ENCODE measurements at places on chromosomes 1 and 21.

GRCh38 chr21:33078907-33079582 is 9.1 kb downstream of the OLIG1 start:
- peak; percentile 54 for DNase-seq

GRCh38 chr21:29157080-29157479 is 26.6 kb downstream of the MAP3K7CL start:
- no peak for DNase-seq

DNA sequence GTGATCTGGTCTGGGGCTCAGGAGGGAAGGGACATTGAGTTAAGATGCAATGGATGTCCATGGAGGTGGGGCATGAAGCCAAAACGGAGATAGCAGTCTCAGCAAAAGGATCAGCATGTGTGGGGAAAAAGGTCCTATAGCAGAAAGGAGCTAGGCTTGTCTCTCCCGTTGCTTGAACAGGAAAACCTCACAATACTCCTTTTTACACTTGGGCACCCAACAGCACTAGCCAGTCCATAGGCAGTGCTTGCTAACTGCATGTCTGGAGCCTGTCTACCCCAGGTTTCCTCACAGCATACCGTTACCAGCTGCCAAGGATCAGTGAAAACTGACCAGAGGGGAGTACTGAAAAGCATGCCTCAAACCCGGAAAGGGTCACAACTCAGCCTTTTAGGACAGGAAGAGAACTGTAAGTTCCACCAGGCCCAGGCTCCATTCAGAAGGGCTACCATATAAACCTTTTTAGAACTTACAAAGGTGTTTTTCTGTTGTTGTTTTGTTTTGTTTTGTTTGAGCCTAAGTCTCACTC is 78.6 kb downstream of the JAK1 start:
- no peak for DNase-seq

DNA sequence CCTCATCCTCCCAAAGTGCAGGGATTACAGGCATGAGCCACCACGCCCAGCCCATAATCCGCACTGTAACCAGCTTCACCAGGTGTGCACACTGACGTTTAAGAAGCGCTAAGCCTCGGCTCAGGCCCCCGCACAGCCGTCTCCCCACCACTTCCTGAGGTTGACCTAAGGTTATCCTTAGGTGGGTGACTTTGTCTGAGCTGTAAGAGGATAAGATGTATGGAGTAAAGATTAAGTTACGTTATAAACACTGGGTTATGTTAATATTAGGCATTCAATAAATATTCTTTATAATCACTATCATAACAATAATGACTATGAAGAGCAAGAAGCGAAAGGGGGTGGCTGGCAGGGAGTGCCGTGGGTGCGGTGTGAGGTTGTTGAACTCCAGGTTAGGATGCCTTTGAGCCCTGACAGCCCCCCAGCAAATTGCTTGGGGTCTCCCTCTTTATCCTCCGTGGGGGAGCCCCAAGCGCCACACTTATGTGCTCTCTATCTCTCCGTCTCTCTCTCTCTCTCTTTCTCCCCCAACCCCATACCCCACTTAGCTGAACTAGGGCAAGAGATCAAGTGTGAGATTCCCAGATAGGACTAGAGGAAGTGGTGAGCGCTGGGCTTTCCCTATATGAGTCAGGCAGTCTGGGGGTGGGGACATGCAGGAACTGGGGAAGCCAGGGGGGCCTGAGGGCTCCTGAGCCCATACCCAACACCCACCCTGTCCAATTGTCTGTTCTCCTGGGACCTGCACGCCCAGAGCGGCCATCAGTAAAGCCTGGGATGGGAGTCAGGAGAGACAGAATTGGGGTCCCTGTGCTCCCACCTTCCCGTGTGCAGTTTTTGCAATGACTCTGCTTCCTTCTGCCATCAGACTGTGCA is 7.6 kb downstream of the EFHD2 start:
- no peak for DNase-seq

- DNase-seq: no peak
Measured at GRCh38 chr1:91552091-91552490, 51.4 kb downstream of the CDC7 start.

- no peak for DNase-seq
Measured at GRCh38 chr1:156104065-156104810, 10.3 kb upstream of the LMNA start.

- DNase-seq: no peak
Measured at GRCh38 chr1:66618390-66618789, 84.4 kb downstream of the SGIP1 start.

DNA sequence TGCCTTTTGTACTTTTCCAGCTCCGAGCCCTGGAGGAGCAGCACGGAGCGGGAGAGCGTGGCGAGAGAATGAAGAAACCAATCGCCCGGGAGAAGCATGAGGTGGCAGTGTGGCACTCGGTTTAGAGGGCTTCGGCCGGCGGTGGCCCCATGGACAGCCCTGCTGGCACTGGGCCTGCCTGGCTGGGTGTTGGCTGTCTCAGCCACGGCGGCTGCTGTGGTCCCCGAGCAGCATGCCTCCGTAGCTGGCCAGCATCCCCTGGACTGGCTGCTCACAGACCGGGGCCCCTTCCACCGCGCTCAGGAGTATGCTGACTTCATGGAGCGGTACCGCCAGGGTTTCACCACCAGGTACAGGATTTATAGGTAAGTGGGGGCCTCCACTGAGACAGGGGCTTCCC is 59.0 kb downstream of the BRINP2 start:
- no peak for DNase-seq

GRCh38 chr1:145885738-145886287 is at the start of gene ANKRD35:
Gene ANKRD35, minus strand, starts transcription at chr1:145885866. Its CDS starts 108 bp downstream, at chr1:145885758.
- DNase-seq: peak; percentile 97

DNA sequence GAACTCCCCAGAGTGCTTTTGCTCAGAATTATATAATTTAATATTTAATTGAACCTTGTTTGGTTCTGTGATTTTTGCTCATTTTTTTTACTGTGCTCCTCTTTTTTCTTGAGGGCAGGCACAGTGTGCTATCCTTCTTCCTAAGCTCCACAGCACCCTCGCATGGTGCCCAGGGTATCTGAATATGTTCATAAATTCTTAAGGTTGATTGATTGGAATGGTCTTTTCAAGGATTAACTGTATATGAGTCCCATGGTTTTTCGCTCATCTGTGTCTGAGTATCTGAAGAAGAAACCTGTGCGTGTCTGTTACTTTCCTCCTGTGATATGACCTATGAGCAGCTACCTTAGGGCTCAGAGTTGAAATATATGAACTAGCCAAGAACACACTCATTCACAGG is 393.7 kb downstream of the HLX start:
- DNase-seq: no peak

GRCh38 chr1:37817481-37817880 is 9.5 kb upstream of the YRDC start:
- DNase-seq: no peak

- DNase-seq: peak; percentile 52
Measured at GRCh38 chr1:7783178-7783711, 846 bp upstream of the PER3 start.
